ENCODE measurements at places on chromosomes 12 and 14.
A peak's percentile ranks its signal among the peaks of the same experiment; 100 is the strongest.

DNA sequence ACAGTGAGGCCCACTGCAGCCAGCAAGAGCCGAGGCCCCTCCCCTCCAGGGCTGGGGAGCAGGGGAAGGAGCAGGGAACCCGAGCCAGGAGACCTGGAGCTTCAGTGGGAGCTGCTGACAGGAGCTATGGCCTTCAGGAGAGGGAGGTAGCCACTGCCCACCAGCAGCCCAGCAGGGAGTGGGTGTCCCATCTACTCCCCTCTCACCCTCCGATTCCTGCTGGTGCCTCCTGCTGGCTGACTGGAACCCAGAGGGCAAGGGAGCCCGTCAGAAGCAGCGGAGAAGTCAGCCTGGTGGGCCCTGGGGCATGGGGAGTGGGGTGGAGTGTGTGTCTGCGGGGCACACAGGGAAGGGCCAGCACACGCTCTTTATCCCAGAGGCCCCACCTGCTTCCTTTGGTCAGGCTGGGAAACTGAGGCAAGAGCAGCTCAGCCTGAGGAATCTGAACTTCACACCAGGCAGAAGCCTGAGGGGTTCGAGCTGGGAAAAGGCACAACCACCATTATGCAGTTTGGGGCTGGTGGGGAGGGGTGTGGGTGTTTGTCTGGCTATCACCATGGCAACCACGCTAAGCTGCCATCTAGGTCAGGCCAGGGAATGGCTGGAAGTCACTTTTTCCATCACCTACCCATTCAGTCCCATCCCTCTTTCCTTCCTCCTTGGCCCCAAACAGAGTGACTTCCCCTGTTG is 36.8 kb upstream of the PLEKHG6 start:
- no peak for DNase-seq

GRCh38 chr14:100363053-100363452 is 39.9 kb downstream of the SLC25A47 start:
- no peak for DNase-seq

- DNase-seq: no peak
These were observed 23.6 kb downstream of the MED6 start for GRCh38 chr14:70576891-70577290.

GRCh38 chr14:83491091-83491490 is 1957.4 kb upstream of the SEL1L start:
- DNase-seq: no peak

- no peak for DNase-seq
These were observed 705.8 kb downstream of the C12orf50 start for GRCh38 chr12:87323369-87323768.

GRCh38 chr12:19030603-19031002 is 98.9 kb upstream of the PLEKHA5 start:
- DNase-seq: no peak

DNA sequence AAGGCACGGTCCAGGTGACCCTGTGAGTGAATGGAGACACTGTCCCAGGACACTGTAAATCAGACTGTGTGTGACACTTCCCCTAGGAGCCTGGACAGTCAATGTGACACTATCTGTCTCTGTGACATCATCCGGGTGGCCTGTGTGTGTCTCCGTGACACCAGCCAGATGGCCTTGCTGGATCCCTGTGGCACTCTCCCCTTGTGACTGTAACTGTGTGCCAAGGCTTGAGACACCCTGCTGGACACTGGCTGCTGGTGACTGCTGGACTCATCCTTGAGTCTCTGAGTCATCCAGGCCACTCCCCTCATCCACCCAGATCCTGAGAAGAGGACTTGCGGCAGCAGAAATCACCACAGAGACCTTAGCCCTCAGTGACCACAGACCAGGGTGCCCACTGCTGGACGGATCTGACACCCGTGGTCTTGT is 51.6 kb downstream of the MVK start:
- no peak for DNase-seq

- DNase-seq: no peak
These were observed 34.1 kb downstream of the SCFD1 start for GRCh38 chr14:30656190-30656632.

DNA sequence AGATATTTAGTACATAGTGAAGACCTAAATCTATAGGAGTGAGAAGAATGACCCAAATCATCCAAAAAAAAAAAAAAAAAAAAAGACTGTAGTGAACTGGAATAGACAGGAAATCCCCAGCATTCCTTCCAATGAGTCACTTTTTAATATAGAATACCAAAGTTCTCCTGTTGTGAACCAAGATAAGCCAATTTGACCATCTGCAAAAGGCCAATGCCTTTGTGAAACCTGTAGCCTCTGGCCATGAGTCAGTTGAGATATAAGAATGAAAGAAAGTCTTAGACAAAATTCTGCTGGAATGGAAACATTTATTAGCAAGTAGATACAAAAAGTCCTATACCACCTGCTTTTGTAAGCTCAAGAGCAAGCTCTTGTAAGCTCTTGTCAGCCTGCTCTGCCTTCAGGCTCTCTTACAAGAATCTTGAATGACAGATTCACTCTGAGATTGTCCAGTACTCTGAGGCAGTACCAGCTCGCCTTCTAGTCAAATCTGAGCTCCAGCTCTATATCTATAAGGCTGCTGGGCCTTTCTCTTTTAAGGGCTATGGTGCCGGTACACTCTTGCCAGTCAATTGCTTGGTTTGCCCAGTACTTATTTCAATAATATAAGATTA is 243.0 kb upstream of the TMTC1 start:
- no peak for DNase-seq

DNA sequence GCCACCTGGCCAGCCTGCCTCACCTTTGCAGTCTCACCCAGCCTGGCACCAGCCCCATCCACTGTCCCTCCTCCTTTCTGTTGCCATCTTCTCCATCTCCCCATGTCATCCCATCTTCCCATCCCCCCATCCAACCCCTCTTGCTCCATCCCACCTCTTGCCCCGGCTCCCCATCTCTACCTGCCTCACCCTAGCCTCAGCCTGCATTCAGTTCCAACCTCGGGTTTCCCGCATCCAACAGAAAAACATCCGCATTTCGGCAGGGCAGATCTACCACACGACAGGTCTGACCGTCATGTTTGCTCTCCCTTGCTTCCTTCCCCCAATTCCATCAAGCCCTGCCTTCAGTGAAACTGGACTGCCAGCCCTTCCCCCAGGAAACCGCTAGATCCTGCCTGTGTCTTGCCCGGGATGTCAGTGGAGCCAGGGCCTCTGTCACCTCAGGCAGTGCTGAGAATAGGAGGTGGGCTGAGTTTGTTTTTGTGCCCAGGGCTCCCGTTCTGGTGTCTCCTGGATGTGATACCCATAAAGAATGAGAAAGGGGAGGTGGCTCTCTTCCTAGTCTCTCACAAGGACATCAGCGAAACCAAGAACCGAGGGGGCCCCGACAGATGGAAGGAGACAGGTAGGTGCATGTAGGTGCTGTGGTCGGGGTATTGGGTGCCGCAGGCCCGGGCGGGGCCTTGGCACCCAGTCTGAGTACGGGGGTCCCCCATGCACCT is 2.5 kb downstream of the KCNH3 start:
- no peak for DNase-seq

DNA sequence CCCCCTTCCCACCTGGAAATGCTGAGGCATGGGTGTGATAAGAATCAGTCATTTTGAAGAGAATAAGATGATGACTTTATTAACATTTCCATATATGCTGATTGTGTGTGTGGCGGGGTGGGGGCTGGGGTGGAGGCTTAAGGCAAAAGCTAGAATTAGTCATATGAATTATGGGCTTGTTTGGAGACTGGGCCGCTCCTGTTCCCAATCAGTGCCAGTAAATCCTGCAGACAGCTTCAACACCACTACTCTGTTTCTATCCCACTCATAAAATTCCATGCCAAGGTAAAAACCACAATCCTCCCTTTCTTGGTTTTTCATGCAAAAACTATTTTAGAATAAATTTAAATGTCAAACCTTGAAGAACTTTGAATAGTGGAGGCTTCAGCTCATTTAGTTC is 29.9 kb upstream of the SLC38A2 start:
- DNase-seq: no peak

DNA sequence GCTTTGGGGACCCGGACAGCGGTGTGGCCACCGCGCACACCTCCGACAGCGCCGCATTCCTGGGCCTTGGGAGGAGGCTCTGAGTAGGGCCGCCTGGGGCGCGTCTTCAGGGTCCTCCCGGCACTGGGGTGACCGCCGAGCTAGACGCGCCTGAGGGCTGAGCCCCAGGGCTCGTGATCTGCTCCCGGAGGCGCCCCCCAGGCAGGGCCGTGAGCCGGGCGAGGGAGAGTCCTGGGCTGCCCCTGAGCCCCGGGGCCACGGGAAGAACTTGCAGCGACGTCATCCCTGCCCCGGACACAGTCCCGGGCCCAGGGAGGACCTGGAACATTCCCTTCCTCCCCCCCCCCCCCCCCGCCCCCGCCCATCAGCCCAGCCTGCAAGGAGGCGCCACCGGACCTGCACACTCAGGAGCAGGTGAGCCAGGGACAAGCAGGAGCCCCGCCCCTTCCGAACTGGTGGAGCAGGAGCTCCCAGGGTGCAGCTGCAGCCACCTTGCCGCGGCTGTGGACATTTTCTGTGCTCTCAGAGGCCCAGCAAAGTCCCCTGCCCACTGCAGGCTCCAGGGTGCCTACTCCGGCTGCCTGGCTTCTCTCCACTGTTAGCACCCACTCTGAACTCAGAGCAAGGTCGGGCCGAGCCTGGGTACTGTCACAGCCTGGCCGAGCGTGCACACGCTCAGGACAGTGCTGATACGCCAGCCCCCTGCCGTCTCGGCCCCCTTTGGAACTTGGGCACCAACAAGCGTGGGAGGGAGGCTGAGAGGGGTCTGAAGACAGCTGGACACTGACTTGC is 50.7 kb downstream of the A2M start:
- peak; percentile 41 for DNase-seq

- DNase-seq: no peak
These were observed 185.6 kb downstream of the EPS8 start for GRCh38 chr12:15603474-15604085.

DNA sequence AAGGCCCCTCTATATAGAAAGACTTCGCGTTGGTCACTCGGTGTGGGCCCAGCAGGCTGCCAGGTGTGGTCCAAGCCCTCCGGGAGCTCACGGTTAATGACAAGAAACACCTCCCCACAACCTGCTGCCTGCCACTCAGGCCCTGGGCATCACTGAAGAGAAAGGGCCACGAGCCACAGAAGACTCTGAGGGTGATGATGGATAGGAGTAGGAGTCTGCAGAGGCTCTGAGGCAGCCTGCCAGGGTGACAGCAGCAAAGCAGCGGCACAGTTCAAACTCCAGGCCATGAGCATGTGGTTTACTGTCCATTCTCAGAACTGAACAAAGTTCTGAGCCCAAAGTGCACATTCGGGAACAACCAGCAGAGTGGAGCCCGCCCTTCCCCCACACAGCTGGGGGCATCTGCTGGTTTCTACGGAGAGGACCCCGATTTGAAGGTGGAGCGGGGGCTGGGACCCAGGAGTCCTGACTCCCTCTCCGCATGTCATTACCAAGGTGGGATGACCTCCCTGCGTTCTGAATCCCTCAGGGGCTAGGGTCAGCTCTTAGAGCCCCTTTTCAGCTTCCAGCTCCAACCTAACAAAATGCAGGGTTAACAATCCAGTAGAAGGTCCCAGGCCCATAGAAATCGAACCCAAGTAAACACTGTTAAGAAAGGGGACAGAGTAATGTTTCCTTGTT is 65.8 kb downstream of the VWF start:
- DNase-seq: no peak

GRCh38 chr12:2845280-2845679 is 10.4 kb upstream of the NRIP2 start:
- no peak for DNase-seq

GRCh38 chr12:92363295-92364146 is 217.9 kb upstream of the BTG1 start:
- peak; percentile 38 for DNase-seq

DNA sequence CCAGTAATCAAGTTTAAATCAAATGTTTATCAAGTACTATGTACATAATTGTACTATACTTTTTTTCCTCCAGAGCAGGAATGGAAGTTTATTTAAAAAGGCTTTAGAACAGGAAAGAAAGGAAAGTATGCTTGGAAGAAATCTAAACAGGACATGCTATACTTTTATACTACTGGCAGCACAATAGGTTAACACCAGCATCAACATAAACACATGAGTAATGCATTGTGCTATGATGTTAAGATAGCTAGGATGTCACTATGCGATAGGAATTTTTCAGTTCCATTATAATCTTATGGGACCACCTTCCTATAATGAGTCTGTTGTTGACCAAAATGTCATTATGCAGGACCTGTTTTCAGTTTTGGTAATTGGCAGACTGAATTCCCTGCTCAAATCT is 41.5 kb upstream of the ANKS1B start:
- DNase-seq: no peak

DNA sequence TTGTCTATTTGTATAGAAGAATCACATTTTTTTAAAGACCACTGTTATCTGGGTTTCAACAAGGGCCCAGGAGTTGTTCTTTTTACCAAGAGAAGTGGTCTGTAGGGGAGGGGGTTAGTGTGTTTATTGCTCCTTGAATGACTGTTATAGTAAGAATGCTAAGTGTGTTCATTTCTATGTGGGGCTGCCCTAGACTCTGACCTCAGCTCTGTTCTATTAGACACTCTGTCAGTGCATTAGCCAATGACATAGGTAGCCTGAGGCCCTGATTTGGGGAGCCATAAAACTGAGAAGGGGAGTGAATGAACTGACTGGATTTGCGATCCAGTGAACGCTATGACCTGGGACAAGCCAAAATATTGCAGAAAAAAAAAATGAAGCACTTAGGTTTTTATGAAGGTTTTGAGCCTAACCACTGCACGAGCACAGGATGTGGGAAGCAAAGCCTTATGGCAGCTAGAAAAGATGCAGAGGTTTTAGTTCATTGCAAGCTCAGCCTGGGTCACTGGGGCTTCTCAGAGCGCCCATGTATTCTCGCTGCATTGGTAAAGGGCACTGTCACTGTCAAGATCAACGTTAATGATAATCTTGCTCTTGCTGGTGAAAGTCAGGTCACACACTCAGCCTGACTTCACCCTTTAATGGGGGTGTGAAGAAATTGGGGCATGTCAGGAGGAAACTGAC is 63.8 kb downstream of the PRKCH start:
- no peak for DNase-seq

- no peak for DNase-seq
These were observed 144.8 kb downstream of the TBC1D30 start for GRCh38 chr12:64968989-64969819.

DNA sequence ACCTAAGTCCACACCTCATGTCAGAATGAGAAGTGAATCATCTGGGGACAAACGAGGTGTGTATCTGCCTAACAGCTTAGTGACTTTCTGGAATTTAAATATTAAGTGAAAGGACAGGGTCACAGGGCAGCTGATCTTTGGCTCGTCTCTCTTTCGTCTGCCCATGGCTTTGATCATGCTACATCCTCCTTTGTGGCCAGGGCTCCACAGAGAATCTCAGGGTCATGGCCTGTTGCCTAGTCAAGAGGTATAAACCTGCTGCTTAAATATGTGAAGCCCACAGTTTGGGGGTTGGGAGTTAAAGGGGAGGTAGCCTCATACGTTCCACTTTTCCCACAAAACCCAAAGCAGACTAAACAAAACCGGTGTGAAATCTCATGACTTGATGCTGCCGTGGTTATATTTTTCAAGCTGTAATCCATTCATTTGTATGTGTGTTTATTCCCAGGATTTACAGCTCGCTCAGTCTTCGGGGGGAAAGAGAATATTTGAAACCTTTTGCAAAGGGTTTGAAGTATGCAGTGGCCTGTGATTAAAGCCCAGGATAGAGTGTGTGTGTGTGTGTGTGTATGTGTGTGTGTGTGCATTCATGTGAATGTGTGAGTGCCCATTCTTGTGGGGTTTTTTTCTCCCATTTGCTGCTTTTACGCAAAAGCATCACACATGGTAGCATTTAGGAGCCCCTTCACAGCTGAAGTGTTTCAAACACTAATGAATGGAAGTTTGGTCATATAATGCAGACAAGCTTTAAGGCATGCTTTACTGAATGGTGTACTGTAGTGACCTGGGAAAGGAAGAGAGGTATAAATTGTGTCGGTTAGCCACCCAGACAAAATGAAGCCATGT is 137.1 kb downstream of the HMGA2 start:
- no peak for DNase-seq

Measured in activated CD4-positive, CD25-positive, alpha-beta regulatory T cell treated with anti-CD3 and anti-CD28 coated beads, Interleukin-2, amount 50 U/mL, for 72 hours (primary cell).